ENCODE measurements at places on chromosomes 4 and X. TPM values are rescaled to one million over a fixed set of nuclear protein-coding genes. Genes with fewer than 3 reads are reported as not detected.

The CTAG1B gene
- total RNA-seq, result not detected

GRCh38 chr4:115222061-115222460, 108.6 kb upstream of the NDST4 start:
- no peak for DNase-seq

GRCh38 chrX:102067966-102068723, 57.3 kb upstream of the TCEAL2 start:
- DNase-seq, result no peak

DNA sequence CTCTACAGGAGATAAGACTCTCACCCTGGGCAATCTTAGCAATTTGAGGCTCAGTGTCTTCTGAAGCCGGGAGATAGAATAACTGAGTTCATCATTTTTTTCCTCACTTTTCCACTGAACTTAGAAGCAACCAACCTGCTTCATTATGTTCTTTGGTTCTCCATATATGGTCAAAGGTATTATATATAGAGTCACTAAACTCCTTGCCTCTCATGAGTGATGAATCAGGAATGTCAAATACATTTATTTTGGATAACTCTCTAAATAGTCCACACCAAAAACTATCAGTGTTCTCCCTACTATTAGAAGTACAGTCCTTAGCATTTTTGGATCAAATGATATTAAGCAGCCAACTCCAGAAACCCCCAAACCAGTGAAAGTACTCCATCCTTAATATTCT, 421.5 kb upstream of the EPHA5 start:
- DNase-seq, result no peak

- no peak for DNase-seq
These were observed 48.6 kb downstream of the ACOX3 start for GRCh38 chr4:8391972-8392371.

DNA sequence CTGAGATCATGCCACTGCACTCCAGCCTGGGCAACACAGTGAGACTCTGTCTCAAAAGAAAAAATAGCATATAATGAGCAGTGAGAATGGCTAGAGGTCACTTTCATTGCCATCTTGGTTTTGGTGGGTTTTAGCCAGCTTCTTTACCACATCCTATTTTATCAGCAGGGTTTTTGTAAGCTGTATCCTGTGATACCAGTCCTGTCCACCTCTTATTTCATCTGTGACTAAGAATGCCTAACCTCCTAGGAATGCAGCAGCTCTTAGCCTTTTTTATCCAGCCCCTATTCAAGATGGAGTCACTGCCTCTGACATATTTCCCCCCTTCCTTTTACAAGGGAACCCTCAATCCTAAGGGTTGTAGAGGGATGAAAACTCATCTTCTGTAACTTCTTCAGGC, 26.1 kb upstream of the IGFBP7 start:
- no peak for DNase-seq

GRCh38 chrX:72644946-72645345, 69.2 kb downstream of the PHKA1 start:
- no peak for DNase-seq
